ENCODE measurements at places on chromosomes 11 and 22.

GRCh38 chr11:746289-747157 lies 741 bp upstream of the TALDO1 start:
- DNase-seq = peak; percentile 32

GRCh38 chr11:11620921-11621572 lies 758 bp downstream of the GALNT18 start:
- peak; percentile 41 for DNase-seq

DNA sequence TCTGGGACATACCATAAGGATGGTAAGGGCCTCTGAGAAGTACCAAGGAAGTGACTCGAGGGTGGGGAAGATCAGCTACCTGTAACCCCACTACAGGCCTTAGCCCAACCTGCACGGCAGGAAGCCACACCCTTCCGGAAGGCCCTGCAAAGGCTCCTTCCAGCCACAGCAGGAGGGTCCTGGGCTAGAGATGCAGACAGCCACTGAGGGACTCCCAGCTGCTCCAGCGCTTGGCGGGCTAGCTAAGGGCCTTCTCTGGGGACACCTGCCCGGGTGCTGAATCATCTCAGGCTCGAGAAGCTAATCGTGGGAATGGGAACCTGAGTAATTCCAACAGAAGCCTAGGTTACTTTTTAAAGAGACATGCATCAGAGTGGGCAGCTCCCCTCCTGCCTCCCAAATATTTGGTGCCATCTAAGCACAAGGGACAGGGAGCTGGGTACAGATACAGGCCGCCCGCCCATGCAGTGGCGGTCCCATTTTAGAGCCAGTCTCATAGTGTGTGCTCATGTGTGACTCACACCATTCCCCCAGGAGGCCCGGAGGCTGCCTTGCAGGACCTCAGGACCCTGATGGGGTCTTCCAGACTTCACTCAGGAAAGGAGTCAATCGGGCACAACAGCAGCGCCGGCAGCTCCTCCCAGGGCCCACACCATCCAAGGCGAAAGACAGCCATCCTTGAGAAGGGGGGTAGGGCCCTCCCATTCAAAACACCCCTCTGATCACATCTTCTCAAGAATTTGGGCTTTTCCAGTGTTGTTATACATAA lies 8.0 kb downstream of the MYH9 start:
- DNase-seq = no peak

- peak; percentile 89 for DNase-seq
Observed at GRCh38 chr22:38868886-38869381, 3.1 kb downstream of the CBX6 start.

GRCh38 chr11:120244476-120245365 lies 4.8 kb downstream of the POU2F3 start:
- no peak for DNase-seq

Data from activated T-cell treated with anti-CD3 and anti-CD28 coated beads, Interleukin-2, amount 50 U/mL, for 72 hours (primary cell).